H9 (cell line): ENCODE measurements at places on chromosomes 7 and 10.

DNA sequence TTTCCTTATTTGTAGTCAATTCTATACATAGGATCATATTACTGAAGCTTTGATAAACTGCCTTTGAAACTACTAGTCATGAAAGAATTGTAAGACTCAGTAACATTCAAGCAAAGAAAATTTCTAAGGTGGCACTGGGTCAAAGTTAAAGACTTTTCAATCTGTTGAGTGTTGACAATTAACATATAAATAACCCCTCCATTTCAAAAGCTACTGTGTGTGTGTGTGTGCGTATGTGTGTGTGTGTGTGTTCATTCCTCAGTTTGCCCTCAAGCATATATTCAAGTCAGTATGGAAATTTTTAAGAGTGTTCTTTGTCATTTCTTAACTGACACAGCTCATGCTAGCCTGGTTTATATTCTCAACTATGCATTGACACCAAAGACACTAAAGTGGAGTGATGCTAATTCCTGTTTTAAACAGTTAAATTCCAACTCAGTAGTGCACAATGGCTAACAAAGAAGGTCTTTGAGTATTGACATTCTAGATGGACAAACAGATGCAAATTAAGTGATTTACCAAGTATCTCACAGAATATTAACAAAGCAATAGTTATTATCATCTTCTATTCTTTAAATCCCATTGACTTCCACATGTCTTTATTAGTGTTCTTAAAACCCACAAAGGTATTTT is 314.8 kb upstream of the GRM3 start:
- no peak for DNase-seq

DNA sequence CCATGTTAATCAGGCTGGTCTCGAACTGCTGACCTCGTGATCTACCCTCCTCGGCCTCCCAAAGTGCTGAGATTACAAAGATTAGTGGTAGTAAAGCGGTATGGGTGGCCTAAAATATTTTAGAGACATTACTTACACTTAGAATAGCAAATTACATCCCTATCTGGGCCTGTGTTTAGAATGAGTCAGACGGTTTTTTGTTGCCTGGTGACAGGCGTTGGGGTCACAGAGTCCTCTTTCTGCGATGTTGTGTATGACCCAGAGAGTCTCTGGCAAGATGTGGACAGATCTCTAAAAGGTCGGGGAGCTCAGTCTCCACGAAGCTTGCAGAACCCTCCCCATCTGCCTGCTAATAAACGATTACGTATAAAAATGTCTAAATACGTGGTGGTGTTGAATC is 39.6 kb upstream of the PRKCQ start:
- DNase-seq = no peak

DNA sequence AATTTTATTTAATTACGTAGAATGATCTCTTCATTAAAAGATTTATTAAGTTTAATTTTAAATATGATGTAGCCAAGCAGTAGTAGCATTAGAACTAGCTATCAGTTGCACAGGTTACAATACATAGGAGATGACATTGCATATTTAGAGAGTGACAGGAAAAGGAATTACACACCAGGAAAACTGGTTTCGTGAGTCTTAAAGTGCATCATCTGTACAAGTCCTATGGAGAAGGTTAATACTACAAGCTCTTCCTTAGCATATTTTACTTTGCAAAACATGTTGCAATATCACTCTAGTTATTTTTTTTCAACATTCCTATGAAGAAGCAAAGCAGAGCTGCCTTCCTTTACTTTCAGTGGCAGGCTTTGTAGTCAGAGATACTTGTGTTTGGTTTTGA is 20.2 kb upstream of the SEM1 start:
- DNase-seq = no peak

- no peak for DNase-seq
Observed at GRCh38 chr10:11822809-11823121, 391 bp upstream of the PROSER2 start.

DNA sequence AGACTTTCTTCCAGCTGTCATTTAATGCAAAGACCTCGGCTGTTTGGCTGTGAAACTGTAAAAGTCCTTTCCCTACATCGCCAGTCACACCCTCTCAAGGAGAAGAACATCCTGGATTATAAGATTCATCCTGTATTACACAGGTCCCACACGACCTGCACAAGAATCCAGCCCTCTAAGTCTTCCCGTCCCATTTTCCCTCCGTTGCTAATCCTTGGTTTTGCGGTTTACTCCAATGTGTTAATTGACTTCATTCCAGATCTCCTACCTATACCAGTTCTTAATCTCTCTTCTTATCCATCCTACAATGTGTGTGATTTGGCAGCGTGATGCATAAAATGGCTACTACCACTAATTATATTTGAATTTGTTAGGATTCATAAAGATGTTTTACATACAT is 110.4 kb downstream of the COL28A1 start:
- DNase-seq = no peak

- DNase-seq = no peak
Observed at GRCh38 chr10:16527452-16527851, 5.8 kb upstream of the C1QL3 start.

- no peak for DNase-seq
Observed at GRCh38 chr7:21454182-21454581, 26.3 kb downstream of the SP4 start.

DNA sequence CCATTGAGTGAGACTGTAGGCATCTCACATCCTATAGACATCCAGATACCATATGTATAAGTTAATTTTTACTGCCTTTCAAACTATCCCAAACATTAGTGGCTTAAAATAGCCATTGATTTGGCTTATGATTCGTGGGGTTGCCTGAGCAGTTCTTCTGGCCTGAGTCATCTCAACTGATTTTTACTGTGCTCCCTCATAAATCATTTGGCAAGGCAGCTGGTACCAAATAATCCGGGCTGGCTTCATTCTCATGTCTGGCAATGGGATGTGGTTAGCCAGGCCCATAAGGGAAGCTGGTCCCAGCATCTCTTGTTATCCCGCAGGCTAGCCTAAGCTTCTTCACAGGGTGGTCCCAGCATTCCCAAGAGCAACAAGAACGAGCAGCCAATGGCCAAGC is 6.7 kb upstream of the LRGUK start:
- no peak for DNase-seq

DNA sequence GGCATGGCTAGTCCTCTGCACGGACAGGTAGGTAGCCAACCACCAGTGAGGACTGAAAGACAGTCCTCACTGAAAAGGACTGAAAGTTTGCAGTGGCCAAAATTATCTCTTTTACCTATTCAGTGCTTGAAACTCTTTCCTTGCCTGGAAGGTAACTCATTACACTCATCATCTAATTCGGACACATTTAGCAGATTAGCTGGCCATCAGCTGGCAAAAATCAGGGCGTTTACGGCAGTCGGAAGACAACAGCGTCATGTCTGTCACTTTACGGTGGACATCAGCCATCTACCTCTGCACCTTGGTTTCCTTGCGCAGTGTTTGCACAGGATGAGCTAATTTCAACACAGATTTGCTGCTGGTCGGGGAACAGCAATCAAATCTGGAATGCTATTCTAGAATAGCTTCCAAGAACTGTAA is 740 bp downstream of the ANXA7 start:
- DNase-seq = peak; percentile 53

DNA sequence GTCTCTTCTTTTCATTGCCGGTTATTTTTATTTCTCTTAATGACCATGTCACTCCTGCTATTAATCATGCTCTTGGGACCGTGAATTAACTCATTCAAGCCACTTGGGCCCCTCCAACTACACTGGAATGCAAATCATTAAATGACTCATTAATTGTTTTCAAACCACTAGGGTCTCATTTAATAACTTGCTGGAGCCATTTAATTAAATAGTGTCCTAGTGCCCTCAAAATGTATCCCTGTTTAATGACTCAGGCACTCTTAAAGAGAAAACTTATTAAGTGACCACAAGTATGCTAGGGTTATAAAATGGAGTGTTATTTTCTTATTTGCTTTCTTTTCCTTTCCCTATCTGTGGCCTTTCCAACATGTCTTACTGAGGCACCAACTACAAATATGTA is 73.0 kb downstream of the PLXDC2 start:
- DNase-seq = no peak

- DNase-seq = no peak
Observed at GRCh38 chr10:130038019-130038555, 72.5 kb downstream of the C10orf143 start.

DNA sequence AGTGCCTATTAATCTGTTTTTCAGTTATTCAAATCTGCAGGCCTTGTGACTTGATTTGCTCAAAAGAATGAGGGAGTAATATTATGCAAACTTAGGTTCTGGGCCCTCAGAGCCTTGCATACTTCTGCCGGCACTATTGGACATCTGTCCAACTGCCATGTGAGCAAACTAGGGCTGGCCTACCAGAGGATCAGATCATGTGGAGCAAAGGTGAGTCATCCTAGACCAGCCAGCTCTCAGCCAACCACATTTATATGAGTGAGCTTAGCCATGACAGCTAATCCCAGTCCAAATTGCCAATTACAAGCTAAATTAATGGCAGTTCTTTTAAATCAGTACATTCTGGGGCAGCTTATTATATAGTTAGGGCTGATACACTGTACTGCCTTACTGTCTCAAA is 69.6 kb downstream of the SDHAF3 start:
- no peak for DNase-seq

DNA sequence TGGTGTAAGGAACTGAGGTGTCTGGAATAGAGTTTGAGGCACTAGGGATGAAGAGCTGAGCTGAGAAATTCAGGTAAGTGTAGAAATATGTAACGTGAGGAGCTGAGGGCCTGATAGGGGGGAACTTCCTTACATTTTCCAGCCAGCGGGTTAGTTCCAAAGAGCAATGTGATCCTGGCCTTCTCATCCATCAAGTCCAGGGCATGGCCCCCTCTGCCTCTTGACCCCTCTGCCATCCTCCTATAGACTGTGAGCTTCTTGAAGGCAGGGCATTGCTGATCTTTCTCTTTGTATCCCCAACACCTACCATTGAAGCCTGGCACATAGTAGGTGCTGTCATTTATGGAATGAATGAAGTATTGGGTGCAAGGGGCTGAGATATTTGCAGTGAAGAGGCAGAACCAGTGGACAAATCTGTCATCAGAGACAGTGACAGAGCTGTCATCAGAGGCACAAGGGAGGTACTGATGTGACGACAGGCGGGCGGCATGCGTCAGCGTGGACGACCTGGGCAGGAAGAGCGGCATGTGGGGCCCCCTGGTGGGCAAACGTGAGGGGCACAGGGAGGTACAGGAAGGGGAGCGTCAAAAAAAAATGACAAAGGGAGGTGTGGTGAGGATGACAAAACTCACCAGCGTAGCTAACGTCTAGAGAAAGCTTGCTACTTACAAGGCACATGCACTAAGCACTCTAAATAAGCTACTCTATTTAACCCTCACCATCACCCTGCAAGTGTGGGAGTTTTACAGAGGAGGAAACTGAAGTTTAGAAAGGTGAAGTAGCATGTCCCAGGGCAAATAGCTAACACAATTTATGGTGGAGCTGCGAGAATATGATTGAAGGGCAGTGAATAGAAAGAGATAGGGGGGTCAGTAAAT is 5.2 kb upstream of the CAMK2G start:
- DNase-seq = peak; percentile 86

DNA sequence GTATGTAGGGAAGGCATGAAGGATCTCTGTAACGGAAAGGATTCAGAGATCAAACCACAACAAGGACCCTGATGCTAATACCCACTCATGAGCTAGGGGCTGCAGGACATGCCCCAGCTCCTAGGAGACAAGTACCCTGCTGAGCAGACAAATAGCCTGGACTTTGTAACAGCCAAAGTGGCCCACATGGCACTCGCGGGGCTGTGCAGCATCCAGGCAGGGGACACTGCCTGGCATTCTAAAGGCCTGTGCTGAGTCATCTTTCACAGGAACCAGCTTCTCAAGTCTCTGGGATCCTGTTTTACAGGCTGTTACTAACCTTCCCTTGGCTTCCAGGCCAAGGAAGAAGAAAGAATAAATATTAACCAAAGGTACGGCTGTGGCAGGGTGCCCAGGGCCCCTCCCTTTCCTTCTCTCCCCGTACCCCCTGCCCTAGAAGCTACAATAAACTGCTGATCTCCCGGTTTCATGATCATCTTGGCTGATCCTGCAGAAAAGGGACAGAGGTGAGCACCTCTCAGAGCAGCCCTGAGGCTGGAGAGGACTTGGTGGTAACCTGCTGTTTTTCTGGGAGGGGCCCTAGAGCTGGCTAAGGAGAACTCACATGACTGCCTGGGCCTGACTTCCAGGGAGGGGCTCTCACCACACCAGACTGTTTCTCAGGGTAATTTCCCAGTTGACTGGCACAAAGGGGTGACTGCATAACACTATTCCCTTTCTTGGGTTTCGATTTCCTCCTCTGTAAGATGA is 4.2 kb upstream of the RPEL1 start:
- DNase-seq = peak; percentile 55

DNA sequence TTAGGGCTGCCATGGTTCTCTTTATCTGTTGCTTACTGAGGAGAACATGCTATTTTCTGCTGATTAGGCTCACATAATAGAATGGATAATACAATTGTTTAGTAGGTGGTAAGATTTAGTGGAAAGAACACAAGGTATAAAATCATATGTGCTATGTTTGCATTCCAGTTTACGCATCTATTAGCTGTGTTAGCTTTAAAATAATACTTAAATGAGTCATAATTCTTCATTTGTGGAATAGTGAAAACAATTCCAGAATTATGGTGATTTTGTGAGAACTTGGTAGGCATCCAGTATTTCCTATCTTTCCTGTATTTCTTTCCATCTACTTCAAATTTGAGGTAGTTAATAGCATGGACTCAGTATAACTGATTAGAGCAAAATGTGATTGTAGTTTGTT is 1585.5 kb upstream of the LRRTM3 start:
- no peak for DNase-seq

- DNase-seq = no peak
Observed at GRCh38 chr10:18616337-18616736, 35.0 kb downstream of the NSUN6 start.

DNA sequence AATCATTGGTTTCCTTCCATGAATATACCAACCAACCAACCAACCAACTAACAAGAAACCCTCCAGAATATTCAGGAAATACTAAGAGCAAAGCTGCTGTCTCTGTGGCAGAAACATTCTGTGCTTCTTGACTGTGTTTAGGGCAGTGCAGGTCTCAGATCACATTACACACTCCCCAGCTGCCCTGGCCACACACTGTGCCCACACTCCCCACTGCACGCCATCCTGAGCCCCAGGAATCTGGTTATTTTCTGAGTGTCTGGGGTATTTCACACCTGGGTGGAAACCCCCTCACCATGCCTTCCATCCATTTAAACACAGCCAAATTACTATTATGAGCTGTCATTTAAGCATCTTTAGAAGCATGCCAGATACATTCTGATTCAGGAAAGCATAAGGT is 183.7 kb upstream of the ANK3 start:
- no peak for DNase-seq

DNA sequence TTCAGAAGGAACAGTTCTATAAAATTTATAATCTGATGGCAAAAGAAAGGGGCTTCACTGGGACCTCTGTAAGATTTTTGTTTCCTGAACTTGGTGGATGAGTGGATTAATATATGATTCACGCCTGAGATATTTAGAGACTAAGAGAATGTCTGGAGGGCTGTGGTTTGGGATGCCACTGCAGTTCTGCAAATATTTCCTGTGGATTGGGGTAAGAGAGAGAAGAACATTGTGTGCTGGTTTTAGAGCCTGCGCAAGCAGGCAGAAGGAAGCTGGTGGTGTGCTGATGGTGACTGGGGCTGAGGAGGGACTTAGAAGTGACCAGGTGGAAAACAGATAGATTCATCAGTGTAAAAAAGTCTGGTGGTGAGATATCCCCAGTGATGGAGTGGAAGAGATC is 87.0 kb downstream of the SUGCT start:
- DNase-seq = no peak
